ENCODE measurements at places on chromosomes 4 and X. TPM values are rescaled to one million over a fixed set of nuclear protein-coding genes. Genes with fewer than 3 reads are reported as not detected.

The ERCC6L gene
- 9.6 TPM for total RNA-seq

The KIAA1210 gene
- not detected for total RNA-seq

The F11 gene
- 0.30 TPM for total RNA-seq

DNA sequence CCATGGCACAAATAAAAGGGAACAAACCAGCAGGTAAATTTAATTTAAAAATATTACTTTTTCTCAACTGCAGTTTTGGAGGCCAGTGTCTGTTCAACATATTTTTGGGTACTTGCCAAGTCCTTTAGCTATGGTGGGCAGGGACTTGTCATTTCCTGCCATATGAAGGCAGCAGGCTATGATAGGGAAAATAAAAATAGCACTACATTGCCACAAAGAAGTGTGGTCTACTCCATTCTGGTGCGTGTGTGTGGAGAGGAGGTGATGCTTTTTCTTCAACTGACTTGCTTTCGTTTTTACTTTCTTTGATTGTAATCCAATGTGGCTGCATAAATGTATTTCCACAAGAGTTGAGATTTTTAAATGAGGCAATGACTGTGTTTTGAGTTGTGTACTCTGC lies 17.2 kb downstream of the GPR174 start:
- DNase-seq = no peak

DNA sequence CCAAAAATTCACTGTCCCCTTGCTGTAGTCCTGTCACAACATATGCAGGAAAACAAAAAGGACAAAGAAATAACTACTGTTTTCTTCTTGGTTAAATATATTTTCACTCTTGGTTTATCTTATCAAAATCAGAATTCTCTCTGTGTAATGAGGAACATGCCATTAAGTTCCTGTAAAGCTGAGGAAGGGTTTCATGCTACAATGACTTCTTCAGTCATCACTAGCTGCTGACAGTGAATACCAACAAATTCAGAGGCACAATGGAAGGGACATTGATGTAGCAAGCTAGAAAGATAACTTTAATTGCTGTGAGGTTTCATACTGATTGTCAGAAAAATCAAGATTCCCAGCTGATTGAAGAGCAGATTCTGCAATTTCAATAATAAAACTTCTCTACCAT lies 782.9 kb upstream of the HTR2C start:
- no peak for DNase-seq

- no peak for DNase-seq
Observed at GRCh38 chr4:39319676-39320075, 46.5 kb downstream of the RFC1 start.

The SCOC gene
- 52.0 TPM for total RNA-seq

DNA sequence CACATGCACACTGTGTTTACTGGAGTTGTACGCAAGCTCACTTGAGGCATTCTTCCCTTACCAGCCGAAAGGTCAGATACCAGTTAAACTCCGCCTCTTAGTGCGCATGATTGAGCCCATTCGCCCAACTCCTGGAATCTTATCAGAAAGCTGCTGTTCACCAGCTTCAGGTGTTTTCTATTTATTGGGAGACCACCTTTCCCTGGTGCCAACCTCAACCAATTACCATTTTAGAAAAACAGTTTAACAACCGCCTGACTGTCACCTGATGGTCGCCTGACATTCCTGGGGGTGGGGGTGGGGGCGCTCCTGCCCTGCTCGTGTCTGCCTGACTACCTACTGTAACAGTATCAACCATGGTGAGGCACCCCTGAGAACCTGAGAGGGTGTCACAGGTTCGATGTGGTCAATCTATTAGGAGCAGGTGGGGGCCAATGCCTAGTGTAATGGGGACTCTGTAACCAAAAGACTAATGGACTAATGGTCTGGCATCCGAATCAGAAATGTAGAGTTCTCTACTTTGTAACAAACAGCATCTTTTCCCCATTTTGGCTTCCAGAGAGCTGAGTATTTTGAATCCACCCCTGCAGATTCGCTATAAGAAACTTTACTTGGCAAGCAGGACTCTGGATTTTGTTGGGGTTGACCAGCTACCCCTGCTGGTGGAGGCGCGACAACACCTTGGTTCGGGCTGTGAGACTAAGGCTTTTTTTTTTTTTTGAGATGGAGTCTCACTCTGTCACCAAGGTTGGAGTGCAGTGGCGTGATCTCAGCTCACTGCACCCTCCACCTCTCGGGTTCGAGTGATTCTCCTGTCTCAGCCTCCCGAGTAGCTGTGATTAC lies 58.2 kb upstream of the ZNF157 start:
- peak; percentile 39 for DNase-seq

DNA sequence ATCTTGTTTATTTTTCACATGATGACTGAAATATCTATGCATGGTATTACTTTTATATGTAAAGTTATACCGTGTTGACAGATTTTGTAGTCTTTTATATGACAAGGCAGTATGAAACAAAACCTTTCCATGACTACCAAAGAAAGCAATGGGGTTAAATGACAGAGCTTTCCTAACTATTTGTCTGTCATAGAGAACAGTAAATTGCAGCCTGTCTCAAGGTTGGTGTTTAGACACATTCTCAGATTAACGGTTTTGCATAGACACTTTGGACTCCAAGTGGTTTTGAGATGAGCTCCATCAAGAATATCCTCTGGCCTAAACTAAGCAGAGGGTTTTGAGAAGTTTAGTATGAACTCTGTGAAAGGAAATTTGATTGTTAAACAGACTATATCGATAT lies 180.7 kb upstream of the TENM3 start:
- DNase-seq = no peak

The PDLIM3 gene
- total RNA-seq = 2.7 TPM

- no peak for DNase-seq
Observed at GRCh38 chr4:116882503-116882902, 202.9 kb downstream of the TRAM1L1 start.

The ZNF732 gene
- not detected for total RNA-seq

The VGLL1 gene
- total RNA-seq = not detected

GRCh38 chr4:186297013-186297645 lies 31.1 kb downstream of the F11 start:
- DNase-seq = peak; percentile 74

- DNase-seq = no peak
Observed at GRCh38 chrX:69524781-69525363, 20.7 kb downstream of the NALF2 start.

DNA sequence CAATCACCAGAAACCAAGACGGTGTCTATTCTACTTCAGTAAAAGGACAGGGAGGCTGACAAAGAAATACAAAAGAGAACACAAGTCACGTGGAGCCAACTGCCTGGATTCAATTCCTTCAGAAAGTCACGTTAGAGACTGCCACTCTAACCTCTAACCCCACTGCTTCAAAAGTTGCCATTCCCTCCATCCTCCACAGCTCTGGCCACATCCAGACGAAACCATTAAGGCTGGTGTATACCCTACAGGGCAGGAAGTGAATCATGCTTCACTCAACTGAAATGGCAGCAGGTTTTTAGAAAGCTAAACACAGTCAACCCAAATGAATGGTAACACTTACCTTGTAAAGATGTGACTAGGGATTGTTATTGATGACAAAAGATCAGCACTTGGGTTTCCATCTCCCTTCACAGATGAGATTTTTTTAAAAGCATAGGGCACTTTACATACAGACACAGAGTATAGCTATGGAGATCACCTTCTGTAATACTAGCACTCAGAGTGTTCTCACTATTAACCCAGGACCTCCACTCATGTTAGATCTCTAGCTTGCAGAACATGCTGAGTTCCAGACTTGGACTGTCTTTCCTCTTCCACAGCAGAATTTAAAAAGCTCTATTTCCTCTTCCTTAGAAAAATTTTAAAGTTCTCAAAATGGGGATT lies 37.4 kb downstream of the MAML3 start:
- no peak for DNase-seq

GRCh38 chrX:40863671-40864070 lies 128.3 kb upstream of the MED14 start:
- DNase-seq = no peak

The CLGN gene
- 6.7 TPM for total RNA-seq

GRCh38 chr4:188031751-188032150 lies 36.2 kb downstream of the ZFP42 start:
- DNase-seq = peak; percentile 69

DNA sequence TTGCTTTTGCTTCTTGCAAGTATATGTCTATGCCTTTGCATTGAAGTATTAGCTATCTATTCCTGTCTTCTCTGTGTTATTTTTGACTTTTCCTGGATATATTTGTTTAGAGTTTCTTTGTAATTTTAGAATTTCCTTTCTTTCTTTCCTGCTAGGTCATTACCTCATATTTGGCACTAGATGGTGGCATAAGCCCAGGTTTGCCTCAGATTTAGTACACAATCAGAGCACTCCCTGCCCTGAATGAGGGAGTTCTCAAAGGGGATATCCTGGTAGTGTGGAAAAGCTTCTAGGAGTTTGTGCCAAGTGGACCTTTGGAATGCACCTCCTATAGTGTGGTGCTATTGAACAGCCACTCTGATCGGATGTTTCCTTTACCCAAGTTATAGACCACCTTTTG lies 181.6 kb downstream of the UGT8 start:
- DNase-seq = peak; percentile 4

DNA sequence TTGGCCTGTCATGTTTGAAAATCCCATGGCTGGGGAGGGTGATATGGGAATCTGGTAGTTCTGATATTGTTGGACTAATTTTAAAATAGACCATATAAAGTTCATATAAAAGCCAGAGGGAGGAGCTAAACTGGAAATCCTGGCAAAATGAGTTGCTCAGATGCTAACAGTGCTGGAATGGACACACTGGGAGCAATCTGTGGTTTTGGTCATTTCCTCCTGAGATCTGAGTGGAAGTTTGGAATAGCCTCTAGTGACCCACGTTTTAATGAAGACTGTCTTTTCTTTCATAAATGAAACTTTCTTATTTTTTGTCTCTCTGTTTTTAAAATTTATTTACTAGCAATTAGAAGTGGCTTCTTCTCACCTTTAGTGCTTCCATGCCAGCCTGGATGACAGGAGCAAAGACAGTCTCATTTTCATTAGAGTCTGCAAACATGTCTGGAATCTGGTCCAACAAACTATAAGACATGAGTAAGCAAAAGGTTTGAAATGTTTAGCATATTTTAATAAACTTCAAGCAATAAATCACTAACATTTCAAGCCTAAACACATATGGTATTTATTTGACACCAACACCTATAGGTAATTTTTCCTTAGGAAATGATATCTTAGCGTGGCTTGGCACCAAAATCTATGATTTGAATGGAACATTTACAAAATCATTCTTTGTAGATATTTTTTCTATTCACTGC lies 66.6 kb downstream of the METTL14 start:
- DNase-seq = no peak

DNA sequence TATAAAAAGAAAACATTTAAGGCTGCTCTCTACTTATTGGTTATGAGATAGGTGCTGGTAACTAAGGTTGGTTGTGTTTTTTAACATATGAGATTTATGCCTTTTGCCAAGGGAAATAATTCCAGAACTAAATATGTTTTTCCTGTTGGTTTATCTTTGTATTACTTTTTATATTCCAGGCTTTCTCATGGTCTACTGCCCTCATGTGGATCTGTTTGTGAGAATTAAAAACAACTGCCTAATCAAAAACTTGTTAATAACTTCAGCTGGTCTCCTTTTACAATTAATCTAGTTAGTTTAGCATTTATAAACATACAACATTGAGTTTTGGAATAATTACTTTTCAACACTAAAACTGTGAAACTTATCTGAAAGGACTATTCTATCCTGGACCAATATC lies 1208.3 kb downstream of the ADGRL3 start:
- no peak for DNase-seq

DNA sequence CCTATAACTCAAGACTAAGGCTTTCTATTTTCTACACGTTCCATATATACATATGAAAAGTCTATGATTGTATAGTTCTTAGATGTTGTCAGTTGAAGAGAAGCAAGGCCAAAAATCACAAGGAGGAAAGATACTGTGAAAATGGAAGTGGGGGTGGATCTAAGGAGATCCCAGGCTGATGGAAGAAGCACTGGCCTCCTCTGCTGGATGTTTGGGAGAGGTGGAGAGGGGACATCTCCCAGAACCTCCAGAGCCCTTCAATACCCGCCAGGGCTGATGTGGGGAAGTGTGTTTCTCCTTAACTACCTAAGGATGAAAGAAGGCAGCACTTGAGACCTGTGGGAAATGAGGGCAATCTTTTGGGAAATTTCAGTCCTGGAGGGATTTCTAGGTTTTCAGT lies 67.4 kb downstream of the RASGEF1B start:
- no peak for DNase-seq

GRCh38 chrX:132461886-132462285 lies 27.0 kb downstream of the MBNL3 start:
- DNase-seq = no peak

DNA sequence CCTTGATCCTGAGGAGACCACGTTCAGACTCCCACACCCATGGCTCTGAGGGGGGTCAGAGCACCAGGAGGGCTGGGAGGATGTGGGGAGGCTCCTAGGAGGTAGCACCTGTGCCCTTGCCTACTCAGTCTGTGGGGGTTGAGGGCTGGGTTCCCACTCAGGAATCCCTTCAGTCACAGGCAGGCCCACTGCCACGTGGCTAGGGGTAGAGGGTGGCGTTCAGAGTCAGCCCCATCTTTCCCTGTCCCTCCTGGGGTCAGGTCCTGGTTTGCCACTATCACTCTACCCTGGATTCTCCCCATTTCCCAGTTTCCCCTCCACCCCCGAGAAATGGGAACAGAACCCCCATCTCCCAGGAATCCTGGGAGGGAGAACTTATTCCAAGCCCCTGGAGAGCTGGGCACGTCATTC lies 111.3 kb downstream of the PSAPL1 start:
- DNase-seq = no peak

DNA sequence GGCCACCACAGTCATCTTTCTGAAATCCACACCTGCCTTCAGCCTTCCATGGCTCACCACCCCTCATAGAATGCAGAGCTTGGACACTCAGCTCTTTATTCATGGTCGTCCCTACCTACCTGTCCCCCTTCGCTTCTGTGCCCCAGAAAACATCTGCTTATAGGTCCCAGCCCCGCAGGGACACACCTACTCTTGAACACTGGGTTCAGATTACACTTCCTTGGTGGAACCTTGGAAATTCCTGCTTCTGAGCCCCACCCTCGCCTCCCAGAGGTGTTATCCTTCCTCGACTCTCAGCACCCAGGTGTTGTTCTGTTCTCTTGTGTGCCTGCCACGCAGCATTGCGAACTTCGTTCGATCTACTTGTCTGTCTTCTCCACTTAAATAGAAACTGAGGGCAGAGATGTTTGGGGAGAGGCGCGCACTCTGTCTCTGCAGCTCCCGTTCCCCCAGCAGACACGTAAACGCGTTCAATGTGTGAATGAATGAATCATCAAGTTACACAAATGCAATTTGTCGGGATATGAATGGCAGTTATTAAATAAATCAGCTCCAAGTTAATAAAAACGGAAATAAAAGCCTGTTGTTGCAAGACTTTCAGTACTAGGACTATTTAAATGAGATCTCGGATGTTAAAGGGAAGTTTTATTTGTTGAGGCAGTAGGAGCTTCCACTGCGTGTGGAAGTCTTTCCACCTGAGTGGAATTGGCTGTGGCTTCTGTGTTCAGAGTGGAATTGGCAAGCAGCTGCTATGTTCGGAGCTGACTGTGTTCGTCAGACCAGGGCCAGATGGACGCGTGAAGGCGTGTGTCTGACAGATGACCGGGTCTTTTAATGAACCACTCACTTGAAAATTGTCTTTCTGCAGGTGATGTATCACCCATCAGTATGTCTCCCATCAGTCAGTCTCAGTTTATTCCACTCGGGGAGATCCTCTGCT lies 95.6 kb downstream of the STOX2 start:
- peak; percentile 47 for DNase-seq

GRCh38 chr4:79296768-79297428 lies 29.0 kb downstream of the NAA11 start:
- no peak for DNase-seq

The CNKSR2 gene
- total RNA-seq = 5.9 TPM
